ENCODE measurements at places on chromosomes 1 and 21.

GRCh38 chr1:160156361-160156760 lies 5.0 kb downstream of the ATP1A4 start:
- DNase-seq = no peak

DNA sequence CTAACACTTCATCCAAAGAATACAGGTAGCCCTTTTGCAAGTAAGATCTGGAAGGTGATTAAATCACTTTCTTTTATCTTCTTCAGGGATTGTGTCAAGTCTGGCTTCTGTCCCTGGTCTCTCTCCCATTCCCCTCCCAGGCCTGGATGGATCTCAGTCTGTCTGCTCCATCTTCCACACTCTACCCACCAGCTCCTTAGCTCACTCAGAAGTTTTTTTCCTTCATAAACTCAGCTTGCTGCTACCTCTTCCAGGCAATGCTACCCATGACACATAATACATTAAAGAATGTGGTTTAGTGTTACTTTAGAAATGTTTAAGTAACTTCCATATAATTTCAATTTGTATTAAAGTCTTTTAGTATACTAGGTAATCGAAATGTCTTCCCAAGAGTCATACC lies 133.1 kb downstream of the AKT3 start:
- DNase-seq = no peak

DNA sequence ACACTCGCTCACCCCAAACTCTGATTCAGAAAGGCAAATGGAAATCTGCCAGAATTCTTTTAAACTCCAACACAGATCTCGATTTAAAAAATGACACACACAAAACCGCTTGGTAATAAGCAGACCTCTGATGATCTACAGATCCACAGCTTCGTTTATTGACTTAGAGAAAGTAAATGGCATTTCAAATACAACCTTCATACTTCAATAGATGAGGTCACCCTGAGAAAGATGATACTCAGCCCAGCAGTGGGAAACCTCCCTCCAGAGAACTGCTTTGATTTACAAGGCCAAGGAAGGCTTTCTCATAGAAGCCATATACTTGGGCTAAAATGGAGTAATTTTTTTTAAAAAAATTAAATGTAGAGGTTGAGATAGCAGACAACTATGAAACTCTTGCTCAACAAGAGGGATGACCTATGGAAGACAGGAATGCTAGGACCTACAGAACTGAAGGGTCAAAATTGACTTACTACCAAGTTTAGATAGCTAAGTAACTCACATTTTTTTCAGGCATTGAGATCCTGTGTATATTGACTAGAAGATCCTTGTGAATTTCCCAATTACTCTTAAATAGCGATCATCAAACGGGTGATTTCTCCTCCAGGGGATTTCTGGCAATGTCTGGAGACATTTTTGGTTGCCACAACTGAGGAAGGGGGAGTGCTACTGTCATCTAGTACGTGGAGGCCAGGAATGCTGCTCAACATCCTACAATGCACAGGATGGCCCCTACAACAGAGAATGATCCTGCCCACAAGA lies 143.9 kb downstream of the CLIC6 start:
- no peak for DNase-seq

DNA sequence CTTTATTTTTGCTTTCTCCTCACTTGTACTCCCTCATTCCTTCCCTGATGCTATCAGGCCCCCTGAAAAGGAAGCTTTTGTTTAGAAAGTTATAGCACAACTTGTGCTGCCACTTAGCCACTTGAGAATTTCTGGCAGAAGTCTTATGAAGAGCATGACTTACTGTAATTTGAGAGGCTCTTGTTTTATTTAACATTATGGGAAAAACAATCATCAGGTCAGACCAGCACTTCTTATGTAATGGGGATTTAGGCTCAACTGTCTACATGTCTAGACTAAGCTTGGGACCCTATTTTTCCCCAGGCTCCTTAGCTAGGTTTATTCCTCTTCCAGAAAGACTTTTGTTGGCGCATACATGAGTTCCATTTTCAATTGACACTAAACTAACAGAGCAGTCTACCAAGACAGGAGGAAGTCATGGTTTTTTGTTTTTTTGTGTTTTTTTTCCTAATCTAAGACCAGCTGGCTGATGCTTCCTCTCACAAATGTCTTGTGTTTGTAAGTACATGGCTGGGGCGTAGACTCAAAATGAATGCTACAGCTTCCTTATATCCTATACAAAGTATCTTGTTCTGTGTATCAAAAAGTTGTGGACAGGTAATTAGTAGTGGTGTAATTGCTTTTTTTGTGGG lies 31.5 kb downstream of the TNFSF4 start:
- DNase-seq = no peak

GRCh38 chr1:149849947-149850360 lies 49.4 kb upstream of the BOLA1 start:
- no peak for DNase-seq

DNA sequence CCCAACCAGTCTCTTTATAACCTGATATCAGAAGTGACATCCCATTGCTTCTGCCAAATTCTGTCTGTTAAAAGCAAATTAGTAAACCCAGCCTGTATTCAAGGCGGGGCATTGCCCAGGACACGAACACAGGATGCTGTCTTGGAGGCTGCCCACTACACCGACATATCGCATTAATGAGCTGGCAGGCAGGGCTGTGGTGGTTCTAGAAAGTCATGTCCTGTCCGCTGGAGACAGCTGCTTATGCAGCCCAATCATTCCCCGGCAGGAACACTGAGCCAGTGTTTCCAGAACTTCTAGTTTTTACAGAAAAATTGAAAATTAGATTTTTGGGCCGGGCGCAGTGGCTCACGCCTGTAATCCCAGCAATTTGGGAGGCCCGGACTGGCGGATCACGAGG lies 19.3 kb downstream of the C1orf167 start:
- DNase-seq = no peak

DNA sequence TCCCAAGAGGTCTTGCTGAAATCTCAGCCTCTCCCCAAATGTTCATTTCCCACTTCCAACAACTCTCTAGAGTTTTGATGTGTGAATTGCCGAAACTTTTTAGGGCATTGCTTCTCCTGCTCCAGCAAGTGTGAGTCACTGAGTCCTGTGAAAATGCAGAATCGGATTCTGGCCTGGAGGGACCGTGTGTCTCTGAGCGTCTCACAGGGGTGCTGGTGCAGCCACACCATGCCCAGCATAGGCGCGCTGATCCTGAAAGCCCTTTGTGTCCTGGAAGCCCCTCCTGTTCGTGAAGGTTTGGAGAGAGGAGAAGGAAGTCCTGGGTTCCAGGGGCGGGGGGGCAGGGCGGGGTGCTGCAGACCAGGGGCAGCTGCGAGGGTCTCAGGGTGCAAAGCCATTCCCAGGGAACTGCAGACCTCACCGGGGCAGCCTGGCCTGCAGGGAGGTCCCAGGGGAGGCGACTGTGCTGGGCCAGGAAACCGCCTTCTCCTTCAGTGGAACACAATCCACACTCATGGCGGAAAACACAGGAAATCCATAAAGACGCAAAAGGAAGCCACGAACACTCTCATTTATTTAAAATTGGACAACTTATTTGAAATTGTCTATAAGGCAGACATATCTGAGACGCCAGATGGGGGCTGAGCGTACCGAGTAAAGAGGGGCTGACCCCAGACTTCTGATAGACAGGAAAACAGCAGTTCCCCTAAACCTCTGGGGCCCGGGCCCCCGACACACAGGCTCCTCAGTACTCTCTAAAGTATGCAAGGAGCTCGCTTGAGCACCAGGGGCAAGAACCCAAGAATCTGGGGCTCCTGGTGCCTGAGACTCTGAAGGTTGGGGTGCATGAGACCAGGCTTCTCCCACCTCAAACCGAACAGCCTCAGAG lies 43.5 kb upstream of the ADARB1 start:
- DNase-seq = no peak

DNA sequence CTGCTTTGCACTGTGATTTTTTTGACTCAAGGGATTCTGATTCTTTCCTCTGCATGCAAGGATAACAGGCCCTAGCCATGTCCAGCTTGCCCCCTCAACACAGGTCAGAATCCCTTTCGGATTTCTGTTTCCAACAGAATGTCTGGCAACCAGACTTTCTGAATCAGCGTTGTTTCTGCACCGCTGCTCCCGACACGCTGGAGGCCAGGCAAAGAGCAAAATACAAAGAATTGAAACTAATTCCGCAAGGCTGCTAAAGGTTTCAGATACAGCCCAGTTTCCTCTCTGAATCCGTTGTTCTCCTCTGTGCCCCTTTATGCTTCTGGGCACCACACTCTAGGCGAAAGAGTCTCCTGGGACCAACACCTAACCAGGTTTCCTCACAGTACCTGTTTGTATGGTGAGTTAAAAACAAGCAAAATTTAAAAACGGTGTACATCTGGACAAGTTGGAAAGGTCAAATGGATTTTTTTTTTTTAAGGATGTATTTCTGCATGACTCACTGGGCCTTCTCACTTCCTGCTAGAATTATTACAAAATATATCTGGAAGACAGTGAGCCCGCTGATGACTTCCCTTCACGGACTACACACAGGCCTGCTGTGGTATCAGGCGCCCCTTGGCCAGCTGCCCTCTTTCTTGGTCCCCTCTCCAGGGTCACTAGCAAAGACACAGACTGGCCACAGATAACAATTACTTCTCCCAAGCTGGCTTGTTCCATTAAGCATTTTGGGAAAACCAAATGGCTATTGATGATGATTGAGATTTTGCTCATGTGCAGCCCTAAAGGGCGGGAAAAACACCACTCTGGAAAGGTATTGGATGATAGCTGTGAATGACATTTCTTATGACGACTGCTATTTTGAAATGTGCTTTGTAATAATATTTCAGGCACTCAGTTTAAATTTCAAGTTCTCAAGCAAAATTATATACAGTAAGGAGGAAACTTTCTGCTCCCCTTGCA lies 118.3 kb downstream of the TGFB2 start:
- no peak for DNase-seq

GRCh38 chr1:7257225-7257624 lies 472.0 kb downstream of the CAMTA1 start:
- no peak for DNase-seq
